ENCODE measurements at places on chromosomes 2 and 18. TPM values are rescaled to one million over a fixed set of nuclear protein-coding genes. Genes with fewer than 3 reads are reported as not detected.

GCG gene
- not detected for total RNA-seq

CCDC85A gene
- total RNA-seq, result 0.10 TPM

- H3K27me3 ChIP-seq, result peaks cover 21% of the 10 kb centered on the region
- no peak overlapping the region for H3K4me3 ChIP-seq
- H3K4me1 ChIP-seq, result no peaks in the 10 kb centered on the region
- H3K27ac ChIP-seq, result no peak overlapping the region
- DNase-seq, result no peak
- H3K36me3 ChIP-seq, result no peaks in the 10 kb centered on the region
Measured at GRCh38 chr2:204110751-204111516, 174.4 kb downstream of the ICOS start.

- H3K27me3 ChIP-seq, result no peaks in the 10 kb centered on the region
- H3K36me3 ChIP-seq, result no peaks in the 10 kb centered on the region
- H3K27ac ChIP-seq, result no peak overlapping the region
- no peaks in the 10 kb centered on the region for H3K4me1 ChIP-seq
Measured at GRCh38 chr2:178227187-178227586, 32.9 kb downstream of the OSBPL6 start.

DNA sequence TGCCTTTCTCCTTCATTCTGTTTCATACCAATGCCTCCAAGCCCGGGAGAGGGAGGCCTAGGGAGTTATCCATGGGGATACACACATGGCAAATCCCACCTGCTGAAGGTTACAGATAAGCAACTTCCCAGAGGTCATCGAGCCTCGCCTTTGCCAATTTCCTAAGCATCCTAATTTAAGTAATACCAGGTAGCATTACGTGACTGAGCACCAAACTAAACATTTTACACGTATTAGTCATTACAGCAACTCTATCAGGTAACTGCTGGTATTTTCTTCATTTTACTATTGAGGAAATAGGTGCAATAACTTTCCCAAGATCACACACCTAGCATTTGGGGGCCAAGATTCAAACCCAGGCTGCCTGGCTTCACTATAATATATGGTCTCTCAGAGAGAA, 30.1 kb upstream of the BZW1 start:
- DNase-seq, result no peak
- H3K4me3 ChIP-seq, result no peak overlapping the region
- H3K4me1 ChIP-seq, result peaks cover 9% of the 10 kb centered on the region
- H3K27me3 ChIP-seq, result no peaks in the 10 kb centered on the region

DNA sequence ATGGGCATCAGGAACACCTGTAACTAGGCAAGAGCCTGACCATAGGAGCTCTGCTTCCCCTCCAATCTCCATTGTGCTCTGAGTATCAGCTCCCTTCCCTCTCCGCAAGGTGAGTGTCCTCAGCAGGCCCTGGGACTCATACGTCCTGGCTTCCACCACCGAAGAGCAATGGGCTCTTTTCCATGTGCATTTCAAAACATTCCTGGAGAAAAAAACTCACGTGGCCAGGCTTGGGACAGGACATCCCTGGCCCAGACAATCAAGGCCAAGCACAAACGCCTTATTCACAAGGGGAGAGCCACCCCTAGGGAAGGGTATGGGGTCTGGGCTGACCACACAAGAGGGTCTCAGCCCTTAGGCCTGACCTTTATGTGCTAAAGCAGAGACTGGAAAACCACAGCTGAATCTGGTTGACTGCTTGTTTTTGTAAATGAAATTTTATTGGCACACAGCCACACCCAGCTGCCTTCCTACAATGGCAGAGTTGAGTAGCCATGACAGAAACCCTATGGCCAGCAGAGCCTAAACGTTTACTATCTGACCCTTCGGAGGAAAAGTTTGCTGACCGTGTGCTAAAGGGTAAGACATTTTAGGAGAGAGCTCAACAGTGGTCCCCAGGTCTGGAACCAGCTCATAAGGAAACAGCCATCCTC, 175.7 kb upstream of the ARL4C start:
- DNase-seq, result no peak
- no peak overlapping the region for H3K27ac ChIP-seq
- H3K36me3 ChIP-seq, result no peaks in the 10 kb centered on the region
- H3K27me3 ChIP-seq, result no peaks in the 10 kb centered on the region
- H3K4me1 ChIP-seq, result peaks cover 11% of the 10 kb centered on the region

- no peak overlapping the region for H3K4me3 ChIP-seq
- no peaks in the 10 kb centered on the region for H3K27me3 ChIP-seq
- H3K4me1 ChIP-seq, result peaks cover 6% of the 10 kb centered on the region
- no peak overlapping the region for H3K27ac ChIP-seq
Measured at GRCh38 chr2:217831306-217831705, 171.5 kb downstream of the TNS1 start.

GRCh38 chr2:172196768-172197431, 94.2 kb upstream of the DLX2 start:
- no peak overlapping the region for H3K4me3 ChIP-seq
- no peak for DNase-seq
- no peaks in the 10 kb centered on the region for H3K4me1 ChIP-seq
- H3K27ac ChIP-seq, result no peak overlapping the region
- H3K36me3 ChIP-seq, result no peaks in the 10 kb centered on the region

DNA sequence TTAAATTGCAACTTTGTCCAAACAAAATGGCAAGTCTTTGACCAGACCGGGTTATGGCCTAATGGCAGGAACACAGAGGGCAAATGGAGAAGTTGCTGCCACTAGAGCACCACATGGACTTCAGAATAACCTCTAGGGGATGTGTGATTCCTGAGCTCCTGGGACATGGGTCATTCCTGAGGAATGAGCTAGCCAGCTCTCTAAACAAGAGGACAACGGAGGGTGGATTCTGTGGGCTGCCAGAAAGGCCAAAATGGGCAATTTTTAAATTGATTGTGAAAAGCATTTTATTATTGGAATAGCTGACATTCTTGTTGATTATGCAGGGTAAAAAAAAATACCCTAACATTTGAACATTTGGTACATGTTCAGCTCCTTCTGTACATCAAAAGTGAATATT, 109.8 kb upstream of the FZD5 start:
- H3K27ac ChIP-seq, result no peak overlapping the region
- DNase-seq, result no peak
- H3K27me3 ChIP-seq, result no peaks in the 10 kb centered on the region
- no peak overlapping the region for H3K4me3 ChIP-seq
- H3K4me1 ChIP-seq, result no peaks in the 10 kb centered on the region
- no peaks in the 10 kb centered on the region for H3K36me3 ChIP-seq

DNA sequence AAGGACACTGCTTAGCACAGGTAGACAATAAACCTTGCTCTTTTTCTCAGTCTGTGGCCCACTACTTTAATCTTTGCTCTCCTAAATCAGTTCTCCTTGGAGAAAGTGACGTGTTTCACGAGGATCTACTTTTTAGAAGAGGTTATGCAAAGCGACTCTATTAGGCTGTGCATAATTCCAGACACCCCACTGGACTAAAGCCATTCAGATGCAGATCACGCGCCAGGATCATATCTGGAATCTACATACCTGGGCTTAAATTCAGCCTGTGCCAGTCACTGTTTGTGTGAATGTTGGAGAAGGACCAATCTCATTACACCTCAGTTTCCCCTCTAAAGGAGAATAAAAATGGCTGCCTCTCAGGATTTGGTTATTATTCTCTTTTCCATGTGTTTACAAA, 413.0 kb upstream of the MYT1L start:
- H3K36me3 ChIP-seq, result no peaks in the 10 kb centered on the region
- peaks cover 35% of the 10 kb centered on the region for H3K27me3 ChIP-seq
- no peak overlapping the region for H3K4me3 ChIP-seq
- no peak overlapping the region for H3K27ac ChIP-seq
- no peaks in the 10 kb centered on the region for H3K4me1 ChIP-seq

Measured in HCT116 (cell line).